ENCODE measurements at places on chromosomes 16 and 17. TPM values are rescaled to one million over a fixed set of nuclear protein-coding genes. Genes with fewer than 3 reads are reported as not detected.

DNA sequence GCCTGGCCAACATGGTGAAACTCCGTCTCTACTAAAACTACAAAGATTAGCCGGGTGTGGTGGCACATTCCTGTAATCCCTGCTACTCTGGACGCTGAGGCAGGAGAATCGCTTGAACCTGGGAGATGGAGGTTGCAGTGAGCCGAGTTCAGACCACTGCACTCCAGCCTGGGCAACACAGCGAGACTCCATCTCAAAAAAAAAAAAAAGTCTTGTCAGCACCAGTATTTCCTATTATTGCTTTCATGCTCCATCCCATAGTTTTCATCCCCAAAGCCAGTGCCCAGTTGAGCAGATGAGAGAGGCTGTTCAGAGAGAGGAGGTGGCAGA lies 58.4 kb downstream of the WDR45B start:
- DNase-seq: no peak

DNA sequence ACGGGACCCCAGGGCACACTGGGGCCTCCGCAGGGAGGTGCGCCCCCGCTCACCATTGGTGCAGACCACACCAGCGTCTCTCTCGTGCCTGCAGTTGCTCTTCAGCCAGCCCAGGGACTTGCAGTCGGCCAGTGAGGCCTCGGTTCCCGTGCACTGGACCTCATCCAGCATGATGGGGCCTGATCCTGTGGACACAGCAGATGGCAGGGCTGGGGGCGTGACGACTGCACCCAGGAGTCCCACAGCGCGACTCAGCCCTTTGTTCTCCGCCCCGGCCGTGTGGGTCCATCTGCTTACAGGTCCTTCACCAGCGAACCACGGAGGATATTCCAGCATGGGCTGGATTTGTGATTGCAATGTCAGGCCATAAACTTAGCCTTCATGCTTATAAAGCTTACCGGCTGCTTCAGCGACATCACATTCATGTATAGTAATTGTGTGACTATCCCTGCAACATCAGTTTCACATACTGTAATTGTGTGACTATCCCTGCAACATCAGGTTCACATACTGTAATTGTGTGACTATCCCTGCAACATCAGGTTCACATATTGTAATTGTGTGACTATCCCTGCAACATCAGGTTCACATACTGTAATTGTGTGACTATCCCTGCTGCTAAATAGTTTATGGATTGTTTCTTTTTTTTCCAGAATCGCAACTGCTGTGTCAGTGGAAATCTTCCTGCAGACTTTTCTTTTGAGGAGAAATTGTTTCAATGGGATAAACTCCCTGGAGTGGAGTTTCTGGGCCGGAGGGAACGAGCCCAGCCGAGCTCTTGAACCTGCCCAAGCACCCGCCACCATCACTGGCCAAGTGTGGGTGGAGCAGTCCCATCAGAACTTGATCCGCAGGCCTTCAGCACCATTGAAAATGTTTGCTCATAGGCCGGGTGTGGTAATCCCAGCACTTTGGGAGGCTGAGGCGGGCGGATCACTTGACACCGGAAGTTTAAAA lies 4.8 kb downstream of the LGALS3BP start:
- DNase-seq: no peak

GRCh38 chr17:4108397-4108796 lies 34.4 kb downstream of the ZZEF1 start:
- DNase-seq: no peak

DNA sequence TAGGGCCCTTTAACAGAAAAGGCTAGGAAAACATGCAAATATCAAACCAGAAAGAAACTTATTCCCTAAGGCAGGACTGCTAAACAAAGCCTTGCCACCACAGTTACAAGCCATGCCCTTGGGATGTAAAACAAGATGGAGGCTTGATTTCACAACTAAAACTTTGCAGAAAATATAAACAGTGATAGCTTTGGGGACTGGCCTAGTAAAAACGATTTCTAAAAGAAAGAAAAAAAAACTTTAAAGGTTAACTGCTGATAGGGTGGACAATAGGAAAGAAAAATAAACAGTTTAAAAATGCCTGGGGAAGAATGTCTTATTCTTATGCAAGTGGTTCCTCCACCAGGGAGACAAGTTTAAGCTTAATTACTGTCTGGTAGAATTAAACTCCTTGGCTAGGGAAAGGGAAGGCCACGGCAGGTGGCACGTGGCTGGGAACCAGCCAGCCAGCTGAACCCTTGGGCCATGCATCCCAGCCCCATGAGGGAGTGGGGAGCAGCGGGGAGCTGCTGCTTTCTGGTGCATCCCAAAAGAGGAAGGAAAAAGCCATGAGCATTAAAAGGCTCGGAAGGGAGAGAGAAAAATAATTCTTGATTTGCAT lies 10.7 kb upstream of the TMC5 start:
- no peak for DNase-seq

- DNase-seq: no peak
Observed at GRCh38 chr17:52027620-52028295, 130.8 kb downstream of the CA10 start.

DNA sequence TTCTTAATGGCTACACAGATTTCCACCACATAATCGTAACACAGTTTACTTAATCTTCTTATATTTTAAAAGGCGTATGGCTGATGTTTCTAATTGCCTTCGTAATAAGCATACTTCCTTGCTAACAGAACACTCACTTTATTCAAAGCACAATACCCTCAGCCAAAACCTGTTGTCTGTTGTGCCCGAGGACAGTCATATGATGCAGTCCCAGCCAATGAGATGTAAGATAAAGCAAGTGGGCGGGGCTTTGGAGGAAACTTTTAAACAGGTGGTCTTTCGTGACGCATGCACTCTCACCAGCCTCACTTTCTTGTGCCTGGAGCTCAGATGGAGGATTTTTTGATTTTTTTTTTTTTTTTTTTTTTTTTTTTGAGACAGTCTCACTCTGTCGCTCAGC lies 174.1 kb downstream of the ZFHX3 start:
- DNase-seq: no peak

GRCh38 chr16:68179196-68179795 lies 56.6 kb downstream of the ESRP2 start:
- no peak for DNase-seq

DNA sequence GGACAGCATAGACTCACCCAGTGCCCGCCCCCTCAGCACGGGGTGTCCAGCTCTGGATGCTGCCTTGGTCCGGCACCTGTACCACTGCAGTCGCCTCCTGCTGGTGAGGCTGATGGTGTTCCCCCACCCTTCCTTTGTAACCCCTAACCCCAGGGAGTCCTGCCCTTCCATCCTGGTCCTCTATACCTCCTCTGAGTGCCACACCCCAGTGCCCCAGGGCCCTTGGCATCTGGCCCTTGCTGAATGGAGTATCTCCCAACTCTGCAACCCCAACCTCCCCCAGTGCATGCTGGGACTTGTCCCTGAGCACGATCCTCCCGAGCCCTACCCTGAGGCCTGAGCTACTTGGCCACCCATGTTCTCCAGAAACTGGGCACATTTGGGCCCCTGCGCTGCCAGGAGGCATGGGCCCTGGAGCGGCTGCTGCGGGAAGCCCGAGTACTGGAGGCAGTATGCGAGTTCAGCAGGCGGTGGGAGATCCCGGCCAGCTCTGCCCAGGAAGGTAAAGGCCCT lies 15.8 kb downstream of the RIPOR1 start:
- no peak for DNase-seq

DNA sequence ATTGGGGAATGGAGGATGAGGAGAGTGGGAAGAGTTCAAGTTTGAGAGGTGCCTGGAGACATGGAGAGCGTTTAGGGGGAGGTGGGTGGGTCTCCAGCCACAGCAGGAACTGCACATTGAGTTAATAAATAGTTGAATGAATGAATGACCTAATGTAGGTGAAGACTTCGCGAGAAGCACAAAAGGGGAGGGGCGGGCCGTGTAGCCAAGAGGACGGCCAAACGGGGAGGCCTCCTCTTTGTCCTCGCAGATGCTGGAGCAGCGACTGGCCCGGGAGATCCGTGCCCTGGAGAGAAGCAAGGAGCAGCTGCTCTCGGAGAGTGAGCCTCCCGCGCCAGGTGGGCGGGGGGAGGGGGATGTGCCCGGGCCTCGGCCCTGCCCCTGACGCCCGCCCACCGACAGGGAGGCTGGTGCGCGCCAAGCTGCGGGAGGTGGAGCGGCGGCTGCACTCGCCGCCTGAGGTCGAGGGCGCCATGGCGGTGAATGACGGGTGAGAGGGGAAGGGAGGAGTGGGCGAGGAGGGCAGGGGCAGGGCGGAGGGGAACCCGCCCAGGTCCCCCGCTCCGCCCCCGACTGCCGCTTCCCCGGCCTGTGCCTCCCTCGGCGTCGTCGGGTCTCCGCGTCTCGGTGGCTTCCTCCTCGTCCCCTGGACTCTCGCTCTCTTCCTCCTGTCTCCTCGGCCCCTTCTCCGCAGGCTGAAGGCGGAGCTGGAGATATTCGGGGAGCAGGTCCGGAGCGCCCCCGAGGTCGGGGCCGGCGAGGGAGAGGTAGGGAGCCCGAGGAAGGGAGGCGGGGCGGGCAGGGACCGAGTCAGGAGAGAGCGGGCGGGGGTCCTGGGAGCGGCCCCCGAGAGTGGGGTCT lies 12.9 kb downstream of the SYCE1L start:
- DNase-seq: peak; percentile 88

DNA sequence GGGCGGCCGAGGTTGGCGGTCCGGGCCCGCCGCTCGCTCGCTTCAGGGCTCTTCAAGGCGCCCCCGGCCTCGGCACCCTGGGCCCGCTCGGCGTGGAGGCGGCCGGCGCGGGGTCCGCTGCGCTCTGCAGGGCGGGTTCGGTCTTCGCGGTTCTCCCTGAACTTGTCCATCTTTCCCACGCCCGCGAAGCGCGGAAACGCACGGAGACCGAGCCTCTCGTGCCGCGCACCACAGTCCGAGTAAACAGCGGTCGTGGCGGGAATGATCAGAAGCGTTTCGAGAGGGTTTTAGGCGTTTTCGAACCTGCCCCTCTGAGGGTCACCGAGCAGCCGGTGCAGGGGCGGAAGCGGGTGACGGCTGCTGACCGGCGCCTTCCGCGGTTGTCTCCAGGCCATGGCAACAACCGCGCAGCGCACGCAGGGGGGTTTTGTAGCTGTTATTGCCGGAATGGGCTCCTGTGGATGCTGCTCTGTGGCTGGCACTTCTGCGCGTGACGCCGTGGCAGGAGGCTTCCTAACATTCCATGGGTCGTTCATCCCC lies 414 bp downstream of the NARF start:
- DNase-seq: peak; percentile 49

DNA sequence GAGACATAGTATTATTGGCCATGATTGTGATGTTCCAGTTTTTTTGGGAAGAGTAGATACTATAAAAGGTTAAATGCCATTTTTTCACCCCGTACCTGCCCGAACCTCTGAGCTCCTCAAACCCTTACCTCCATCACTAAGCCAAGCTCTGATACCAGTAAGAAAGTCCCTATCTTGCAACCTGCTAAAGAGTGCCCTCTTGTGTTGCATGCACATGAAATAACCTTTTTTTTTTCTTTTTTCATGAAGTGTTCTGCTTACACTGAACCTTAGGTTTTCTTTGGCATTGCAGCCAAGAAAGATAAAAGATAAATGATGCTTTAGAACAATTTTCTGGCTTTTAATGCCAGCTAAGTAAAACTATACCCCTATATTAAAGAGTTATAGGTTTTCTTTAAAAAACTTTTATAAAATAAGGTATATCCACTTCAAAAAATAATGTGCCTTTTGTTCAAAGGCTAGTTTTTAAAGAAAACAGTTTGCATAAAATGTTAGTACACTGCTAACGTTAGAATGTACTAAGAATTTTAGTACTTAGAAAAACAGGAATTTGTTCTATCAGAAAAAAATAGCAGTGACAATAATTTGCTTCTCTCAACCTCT lies 295.3 kb upstream of the PMFBP1 start:
- DNase-seq: peak; percentile 17

DNA sequence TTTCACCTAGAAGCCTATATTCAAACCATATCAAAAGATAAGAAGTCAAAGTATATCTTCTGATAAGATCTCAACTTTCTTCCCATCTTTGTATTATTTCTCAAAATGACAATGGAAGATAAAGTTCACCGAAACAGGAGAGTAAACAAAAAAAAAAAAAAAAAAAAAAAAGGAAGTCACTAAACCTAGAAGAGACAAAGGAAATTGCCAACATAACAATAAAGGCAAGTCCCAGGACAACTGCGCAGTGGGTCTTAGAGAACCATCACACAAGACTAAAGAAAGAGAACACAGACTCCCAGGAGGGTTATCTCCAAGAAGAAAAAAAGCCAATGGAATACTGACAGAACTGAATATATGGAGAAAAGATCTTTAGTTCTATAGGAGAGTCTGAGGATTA lies 65.7 kb downstream of the SMURF2 start:
- DNase-seq: no peak

DNA sequence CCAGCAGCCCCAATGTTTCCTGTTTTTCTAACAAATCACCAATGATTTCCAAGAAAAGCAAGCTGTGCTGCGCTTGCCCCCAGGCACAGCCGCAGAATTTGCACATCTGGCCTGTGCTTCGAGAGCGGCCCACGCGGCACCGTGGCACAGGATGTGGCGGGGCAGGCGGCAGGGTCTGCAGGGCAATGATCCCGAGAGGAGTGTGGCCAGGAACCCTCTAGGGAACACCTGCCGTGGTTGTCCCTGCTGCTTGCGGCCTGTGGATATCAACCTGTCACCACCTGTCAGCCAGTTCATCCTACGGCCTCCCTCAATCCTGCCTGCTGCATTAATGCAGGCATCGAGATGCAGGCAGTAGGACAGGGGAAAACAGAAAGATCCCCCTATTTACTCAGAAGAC lies 24.0 kb downstream of the PIK3R5 start:
- no peak for DNase-seq

DNA sequence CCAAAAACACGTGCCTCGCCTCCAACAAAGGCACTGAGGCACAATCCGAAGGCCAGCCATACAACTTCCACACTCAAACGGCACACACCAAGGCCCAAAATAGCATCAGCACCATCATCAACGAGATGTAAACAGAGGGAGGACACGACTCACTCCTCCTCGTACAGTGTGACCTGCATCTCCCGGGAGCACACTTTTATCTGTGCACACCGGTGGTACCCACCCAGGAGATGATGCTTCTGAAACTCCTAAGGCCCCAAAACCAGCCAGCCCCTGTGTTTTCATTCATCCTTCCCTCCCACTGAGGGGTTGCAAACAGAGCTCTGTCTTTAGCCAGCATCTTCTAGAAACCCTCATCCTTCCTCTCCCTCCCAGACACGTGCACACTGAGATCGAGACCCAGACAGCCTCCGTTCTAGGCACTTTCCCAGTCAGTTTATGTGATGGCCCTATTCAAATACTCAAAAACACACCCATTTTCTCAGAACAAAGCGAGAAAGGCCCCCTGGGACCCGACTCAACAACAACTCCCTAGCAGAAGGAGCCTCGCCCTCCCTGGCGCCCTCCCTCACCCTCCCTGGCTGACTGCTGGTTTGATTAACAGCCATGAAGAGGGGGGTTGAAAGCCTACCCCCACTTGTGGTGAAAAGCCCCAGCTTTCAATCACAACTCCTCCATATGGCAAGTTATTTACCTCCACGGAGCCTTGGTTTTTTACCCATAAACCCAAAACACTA lies 76.3 kb downstream of the GAS7 start:
- DNase-seq: no peak

HAS3 gene
- total RNA-seq: 0.09 TPM

AANAT gene
- not detected for total RNA-seq

KRTAP2-1 gene
- not detected for total RNA-seq

PARD6A gene
- 0.71 TPM for total RNA-seq

OR1D5 gene
- total RNA-seq: not detected

SLC12A3 gene
- not detected for total RNA-seq

CRYM gene
- total RNA-seq: not detected

IRX3 gene
- 6.5 TPM for total RNA-seq

KLHL10 gene
- not detected for total RNA-seq

Data from Daoy (cell line).